ENCODE measurements at places on chromosomes 5 and 9.

- peak; percentile 56 for DNase-seq
Observed at GRCh38 chr9:23850242-23850689, 24.2 kb upstream of the ELAVL2 start.

DNA sequence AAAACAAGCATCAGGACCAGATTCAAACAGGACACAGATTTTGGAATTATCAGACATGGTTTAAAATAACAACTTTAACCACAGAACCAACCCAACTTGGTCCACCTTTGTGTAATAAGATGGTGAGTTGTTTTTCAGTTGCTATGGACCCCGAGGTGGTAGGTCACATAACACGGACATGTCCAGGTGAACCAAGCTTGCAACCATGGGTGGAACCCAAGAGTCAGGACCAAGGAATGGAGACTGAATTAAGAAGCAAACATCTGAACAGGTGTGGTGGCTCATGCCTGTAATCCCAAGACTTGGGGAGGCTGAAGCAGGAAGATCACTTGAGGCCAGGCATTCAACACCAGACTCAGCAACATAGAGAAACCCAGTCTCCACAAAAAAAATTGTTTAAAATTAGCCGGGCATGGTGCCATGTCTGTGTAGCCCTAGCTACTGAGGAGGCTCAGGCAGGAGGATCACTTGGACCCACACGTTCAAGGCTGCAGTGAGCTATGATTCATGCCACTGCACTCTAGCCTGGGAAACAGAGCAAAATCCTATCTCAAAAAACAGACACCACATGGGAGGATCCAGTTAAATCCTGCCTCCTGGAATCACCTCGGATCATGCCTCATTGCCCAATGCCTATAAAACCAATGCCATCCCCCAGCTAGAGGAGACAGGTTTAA, 10.6 kb downstream of the PTBP3 start:
- DNase-seq: no peak

- DNase-seq: no peak
Observed at GRCh38 chr5:6480133-6481051, 31.7 kb downstream of the UBE2QL1 start.

DNA sequence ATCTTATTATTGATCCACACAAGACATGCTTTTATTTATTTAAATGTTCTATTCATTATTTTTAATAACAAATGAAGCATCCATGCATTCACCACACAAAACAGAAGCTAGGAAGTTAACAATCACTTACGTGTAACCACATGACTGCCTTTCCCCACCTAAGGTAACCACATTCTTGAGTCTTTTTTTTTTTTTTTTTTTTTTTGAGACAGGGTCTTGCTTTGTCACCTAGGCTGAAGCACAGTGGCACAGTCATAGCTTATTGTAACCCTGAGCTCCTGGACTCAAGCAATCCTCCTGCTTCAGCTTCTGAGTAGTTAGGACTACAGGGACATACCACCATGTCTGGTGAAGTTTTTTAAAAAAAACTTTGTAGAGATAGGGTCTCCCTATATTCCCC, 133.0 kb downstream of the DOCK2 start:
- no peak for DNase-seq

DNA sequence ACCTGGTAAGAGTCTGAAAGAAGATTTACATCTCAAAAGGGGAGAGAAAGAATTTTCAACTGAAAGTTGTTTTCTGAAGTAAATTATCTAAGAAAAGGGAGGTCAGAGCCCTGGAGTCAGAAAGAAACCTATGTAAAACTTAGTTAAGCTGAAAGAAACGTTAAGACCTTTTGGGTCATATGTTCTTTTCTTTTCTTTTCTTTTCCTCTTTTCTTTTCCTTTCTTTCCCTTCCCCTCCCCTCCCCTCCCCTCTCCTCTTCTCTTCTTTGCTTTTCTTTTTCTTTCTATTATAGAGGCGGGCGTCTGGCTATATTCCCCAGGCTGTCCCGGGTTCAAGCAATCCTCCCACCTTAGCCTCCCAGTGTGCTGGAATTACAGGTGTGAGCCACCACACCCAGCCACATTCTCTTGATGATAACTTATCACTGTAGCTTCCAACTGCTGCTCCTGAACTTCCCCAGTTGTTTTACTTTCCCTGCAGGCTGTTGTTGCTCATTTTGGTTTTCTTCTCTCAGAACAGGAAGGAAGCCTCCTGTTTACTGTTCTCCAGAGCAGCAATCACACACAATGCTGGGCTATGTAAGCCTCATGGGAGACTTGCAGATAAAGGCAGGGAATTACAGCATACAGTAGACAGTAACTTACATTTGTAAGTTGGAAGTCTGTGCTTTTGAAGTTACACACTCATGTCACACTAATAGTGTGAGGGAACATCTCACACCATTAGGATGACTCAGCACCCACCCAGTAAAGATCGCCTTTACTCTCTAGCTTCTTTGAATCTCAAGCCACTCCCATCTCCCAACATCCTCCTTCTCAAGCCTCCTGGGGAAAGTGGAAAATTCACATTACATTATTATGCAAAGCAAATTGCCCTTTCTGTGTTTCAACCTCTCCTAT, 2216.6 kb upstream of the WWC1 start:
- DNase-seq: no peak

GRCh38 chr9:17005056-17005823, 129.6 kb upstream of the CNTLN start:
- peak; percentile 37 for DNase-seq

DNA sequence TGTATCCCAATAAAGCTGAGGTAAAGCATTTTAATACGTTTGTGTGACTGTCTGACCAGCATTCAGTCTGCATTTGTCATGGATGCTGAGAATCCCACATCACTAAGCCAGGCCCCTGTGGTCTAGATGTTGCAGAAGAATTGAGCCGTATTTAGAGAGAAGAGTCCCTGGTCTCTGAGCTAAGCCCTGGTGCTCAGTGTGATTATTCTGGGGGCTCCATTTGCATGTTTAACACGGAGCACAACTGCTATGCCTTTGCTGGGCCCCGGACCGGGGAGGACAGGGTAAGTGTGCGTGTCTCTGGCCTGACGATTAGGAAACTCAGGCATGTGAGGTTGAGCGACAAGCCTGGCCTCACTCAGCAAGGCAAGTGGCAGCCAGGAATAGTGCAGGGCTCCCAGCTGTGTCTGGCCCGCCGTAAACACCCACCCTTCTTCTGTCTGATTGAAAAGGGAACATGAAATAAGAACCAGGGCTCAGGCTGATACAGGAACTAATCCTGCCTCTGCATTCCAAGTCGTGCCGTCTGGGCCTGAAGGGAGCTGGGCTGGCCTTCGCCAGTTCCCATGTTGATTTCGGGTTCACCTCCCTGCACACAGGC, 22.3 kb downstream of the FAM78A start:
- DNase-seq: no peak

GRCh38 chr5:154461531-154461930, 15.7 kb downstream of the SAP30L start:
- DNase-seq: no peak

- no peak for DNase-seq
Observed at GRCh38 chr5:172160506-172160905, 27.5 kb downstream of the STK10 start.

DNA sequence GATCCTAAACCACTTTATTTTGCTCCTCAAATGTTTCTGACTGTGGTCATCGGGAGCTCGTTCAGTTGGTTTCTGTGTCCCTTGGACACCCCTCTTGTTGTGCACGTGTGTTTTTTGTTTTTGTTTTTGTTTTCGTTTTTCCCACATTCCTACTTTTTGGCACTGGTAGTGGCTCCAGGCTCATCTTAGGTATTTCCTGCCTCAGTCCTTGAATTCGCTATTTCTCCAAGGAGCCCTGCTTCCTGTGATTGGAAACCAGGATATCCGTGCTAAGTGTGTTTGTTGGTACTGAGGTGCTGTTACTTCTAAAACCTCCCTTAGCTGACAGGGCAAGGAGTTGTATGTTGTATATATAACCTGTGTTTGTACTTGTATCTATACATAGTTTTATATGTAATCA, 5.9 kb downstream of the HMCN2 start:
- DNase-seq: no peak
